ENCODE measurements at places on chromosomes 1 and 21. TPM values are rescaled to one million over a fixed set of nuclear protein-coding genes. Genes with fewer than 3 reads are reported as not detected.

- no peak for DNase-seq
Observed at GRCh38 chr1:62401034-62401760, 35.7 kb upstream of the USP1 start.

GRCh38 chr1:66275083-66275482, 258.9 kb upstream of the SGIP1 start:
- DNase-seq: no peak

GRCh38 chr21:34875830-34876229, 173.3 kb downstream of the RUNX1 start:
- DNase-seq: no peak

DNA sequence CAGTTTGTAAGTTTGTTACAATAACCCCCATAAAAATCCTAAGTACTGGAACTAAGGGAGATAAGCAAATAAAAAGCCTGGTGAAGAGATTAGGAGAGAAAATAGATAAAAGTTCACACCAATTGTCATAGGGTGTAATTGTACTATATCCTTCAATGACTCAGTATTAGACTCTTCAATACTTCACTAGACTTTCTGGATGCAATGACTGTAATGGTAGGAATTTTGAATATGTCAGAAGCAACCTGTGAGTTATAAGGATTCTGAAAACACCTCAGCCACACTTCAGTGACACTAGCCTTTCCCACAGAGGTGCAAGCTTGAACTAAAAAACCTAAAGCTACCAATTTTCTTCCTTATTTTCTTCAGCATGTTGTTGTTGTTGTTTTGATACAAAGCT, 147.9 kb downstream of the PTGER3 start:
- no peak for DNase-seq

DNA sequence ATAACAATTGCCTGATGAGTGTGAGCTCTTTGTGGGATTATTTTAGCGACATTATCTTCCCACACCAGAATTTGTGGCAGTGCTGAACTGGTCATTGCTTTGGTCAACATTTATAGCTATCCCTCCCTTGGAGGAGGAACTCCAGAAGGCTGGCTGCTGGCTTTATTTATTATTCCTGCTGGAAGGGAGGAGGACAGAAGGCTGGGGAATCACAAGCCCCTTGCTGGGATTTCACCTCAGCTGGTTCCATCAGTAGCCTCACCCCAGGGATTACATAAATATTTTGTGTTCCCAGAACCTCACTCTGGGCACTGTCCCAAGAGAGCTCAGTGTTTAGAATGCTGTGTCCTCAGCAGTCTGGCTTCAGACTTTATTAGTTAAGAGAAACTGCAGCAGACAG, 102.8 kb upstream of the C1orf21 start:
- no peak for DNase-seq

DNA sequence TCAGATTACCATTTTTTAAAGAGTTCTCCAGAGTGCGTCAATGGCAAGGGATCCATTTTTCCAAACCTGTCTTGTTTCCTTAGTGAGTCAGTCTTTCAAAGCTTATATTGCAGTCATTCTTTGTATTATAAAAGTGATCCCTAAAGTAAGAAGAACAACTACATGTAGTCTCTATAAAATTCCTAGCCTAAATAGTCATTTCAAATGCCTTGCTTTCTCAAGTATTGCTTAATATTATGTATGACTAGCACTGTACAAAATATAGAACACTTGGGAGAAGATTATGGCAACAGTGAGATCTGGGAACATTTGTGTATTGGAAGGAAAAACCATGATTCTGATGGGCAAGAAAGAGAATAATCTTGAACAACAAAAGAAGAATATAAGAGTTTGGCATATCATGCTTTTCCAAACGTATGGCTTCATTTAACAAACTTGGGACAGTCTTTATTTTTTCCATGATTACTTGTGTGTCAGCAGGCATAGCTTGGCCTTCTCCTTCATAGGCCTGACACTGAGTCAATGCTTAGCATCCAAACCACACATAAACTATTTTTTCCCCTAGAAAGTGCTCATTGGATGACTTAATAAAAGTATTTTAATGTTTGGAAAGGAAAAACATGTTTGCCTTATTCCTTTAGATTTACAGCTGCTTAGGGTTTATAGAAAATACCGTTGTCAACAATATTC, 547.4 kb downstream of the LTN1 start:
- DNase-seq: peak; percentile 91

DNA sequence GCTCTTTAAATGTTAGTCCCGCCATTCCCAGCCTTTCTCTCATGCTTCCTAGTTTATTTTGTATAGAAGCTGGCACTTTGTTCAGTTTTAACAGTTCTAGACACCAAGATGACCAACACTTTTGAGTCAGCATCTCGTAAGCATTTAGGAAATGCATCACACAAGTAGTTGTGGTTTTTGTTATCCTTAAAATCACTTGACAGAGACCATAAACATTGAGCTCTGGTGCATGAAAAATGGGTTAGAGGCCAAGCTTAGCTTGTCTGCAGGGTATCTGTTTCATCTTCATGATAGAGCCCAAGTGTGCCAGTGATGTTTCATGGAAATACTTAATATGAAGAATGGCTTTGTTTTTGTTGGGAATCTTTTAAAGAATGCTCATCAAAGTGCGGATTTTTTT, 159.7 kb downstream of the DISP1 start:
- peak; percentile 91 for DNase-seq

DNA sequence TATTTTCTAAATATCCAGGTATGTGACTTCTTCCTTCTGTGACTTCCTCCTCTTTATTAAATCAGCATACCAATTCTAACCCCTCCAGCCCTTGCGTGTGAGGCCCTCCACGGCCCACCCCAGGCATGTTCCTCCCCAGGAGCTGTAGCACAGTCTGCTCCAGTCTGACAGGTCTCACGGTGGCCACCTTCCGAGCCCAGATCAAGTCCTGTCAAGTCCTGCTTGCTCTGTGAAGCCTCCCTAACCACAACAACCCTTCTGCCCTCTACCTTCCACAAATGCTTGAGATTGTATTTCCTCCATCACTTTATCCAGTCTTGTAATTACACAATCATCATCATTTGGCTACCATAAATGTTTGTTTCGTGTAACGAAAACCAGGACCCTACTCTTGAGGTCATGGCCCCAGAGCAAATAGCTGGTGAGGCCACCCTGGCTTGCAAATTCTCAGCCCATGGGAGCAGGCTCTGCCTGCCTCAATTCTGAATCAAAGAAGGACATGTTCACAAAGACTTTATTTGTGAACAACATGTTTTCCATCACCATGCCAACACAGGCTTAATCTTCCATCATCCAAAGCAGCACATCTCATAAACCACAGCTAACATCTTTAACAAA, 33.0 kb upstream of the S100A7 start:
- no peak for DNase-seq

- DNase-seq: no peak
Observed at GRCh38 chr1:80535466-80535865, 1265.3 kb upstream of the ADGRL2 start.

GRCh38 chr1:55150880-55151588, 64.1 kb downstream of the USP24 start:
- DNase-seq: no peak

DNA sequence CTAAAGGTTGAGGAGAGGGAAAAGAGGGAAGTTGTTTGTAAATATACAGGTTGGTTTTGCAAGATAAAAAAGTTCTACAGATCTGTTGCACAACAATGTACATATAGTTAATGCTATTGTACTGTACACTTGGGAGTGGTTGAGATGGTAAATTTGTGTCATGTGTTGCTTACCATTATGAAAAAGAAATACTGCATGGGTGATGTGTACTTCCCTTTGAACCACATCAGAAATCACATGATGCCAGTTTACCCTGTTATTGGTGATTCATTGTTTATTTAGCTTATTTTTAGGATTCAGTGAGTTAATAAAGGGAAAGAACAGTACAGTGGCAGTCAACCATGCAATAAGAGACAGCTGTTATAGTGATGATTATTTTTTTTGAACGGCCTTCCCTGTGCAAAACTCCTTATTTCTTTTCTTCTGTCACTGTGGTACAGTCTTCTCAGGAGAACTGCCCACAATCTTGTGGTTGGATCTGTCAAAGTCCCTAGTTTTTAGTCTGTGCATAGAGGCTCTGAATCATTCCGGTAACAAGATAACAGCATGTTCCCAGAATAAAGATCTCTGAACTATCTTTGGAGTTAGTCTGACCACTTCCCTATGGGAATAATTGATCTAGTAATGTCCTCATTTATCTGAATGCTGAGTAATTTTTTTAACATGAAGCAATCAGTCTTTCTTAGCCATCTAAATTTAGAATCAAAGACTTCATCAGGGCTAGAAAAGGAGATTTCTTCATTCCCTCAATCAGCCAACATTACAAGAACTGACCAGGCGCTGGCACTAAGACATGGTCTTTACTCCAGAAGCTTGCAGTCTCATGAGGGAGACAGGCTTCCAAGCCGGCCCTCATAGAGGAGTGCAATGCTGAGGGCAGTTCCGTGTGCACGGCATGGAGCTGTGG, 84.2 kb downstream of the SH3GLB1 start:
- DNase-seq: peak; percentile 79

DNA sequence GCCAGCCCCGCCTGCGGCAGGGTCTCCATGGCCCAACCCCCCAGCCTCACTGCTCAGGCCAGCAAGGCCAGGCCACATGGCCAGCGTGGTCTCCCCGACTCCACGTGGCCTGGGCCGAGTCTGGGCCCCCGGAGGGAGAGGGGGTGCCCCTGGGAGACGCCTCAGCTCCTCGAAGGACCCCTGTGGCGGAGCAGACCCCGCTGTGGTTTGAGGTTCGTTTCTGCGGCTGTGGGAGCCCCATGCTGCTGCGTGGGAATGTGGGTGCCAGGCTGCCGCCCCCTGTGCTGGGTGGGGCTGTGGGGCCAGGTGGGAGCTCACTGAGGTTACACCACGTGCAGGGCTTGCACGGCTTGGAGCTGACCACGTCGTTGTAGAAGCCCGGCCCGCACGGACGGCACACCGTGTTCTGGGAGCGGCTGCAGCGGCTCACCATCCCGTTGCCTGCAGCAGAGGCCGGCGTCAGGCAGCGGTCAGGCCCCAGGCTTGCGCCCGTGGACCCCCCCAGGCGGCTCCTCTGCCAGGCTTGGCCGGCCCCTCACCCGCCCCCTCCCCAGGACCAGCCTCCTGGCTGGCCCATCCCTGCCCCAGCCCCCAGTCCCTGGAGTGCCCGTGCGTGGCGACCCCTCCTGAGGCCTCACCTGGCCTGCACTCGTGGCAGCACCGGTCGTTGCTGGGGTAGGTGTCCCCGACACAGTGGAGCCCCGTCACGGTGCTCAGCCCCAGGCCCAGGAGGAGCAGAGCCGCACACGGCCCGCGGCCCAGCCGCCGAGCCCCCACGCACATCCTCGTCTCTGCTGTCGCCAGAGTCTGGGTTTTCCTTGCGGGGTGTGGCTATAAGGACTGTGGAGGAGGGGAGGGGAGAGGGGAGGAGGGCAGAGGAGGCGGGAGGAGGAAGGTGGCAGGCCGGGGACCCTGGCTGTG, at the start of gene TNFRSF4:
TSS of gene TNFRSF4 (minus strand) at position 809 of the 921 bp plus-strand sequence. CDS start at position 783, 26 bp downstream.
- no peak for DNase-seq

DNA sequence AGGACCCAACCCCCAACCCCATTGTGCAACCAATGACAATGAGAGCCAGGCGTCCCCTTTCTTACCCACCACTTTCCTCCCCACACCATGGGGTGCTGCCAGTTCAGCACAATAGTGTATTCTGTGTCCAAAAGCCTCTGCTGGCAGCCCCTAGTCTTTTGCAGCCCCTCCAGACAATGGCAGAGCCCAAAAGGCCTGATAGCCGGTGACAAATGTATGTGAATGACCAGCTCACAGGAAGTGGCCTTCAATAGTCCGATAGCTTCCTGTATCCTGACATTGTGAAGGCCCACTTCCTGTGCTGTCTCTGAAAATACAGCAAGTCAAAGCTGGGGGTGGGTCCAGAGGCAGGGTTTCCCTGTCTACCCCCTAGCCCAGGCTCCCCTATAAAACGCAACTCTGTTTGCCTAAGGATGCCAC, 16.6 kb downstream of the SMIM12 start:
- DNase-seq: no peak

- DNase-seq: peak; percentile 34
Observed at GRCh38 chr1:180229483-180230415, at the start of gene LHX4. LHX4 (plus strand) TSS chr1:180230264; CDS start chr1:180230530, 266 bp downstream.

DNA sequence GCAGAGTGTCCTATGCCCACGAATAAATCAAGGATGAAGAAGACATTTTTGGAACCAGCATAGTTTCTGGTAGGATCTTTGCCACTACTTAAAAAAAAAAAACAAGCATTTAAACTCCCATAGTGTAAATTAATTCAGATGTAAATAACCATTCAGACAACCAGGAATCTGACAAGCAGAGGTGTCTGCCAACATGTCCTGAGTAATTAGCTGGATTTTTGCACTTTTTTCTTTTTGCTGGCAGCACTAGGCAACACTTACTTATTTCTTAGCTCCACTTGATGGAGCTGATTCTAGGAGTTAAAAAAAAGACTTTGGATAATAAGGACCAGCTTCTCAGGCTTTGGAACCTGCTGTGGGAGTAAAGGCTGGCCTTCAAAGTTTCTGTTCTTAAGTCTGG, 27.6 kb upstream of the CNIH3 start:
- DNase-seq: no peak

GRCh38 chr21:44414291-44415072, 40.8 kb upstream of the LRRC3 start:
- no peak for DNase-seq

DNA sequence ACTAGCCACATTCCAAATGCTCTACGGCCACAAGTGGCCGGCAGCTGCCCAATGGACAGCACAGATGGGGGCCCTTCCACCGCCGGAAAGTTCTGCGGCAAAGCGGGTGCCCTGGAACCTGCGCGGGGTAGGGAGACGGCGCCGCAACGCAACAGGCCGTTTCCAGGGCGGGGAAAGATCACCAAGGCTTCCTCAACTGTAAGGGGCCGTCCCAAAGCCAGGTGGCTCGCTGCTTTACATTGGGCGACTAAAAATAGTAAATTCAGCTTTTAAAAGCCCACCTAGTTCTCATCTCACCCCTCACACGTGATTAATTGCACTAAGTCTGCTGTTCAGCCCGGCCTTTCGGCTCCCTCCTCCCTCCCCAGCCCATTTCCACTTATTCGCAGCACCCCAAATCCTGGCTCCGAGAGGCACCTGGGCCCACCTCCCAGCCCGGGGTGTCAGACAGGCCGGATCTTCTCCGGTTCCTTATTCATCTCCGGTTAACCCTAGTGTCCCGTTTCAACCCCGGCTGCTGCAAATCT, 643 bp downstream of the CFAP298 start:
- DNase-seq: peak; percentile 17

- no peak for DNase-seq
Observed at GRCh38 chr1:10288029-10288615, 77.8 kb downstream of the KIF1B start.

GRCh38 chr1:25197235-25197975, 34.9 kb downstream of the SYF2 start:
- DNase-seq: no peak

CYP4A11 gene
- total RNA-seq: not detected

KDM1A gene
- total RNA-seq: 186 TPM

GJA9 gene
- not detected for total RNA-seq

CFAP74 gene
- not detected for total RNA-seq

WNT2B gene
- total RNA-seq: 0.46 TPM

GUCA2B gene
- total RNA-seq: not detected

B3GALT2 gene
- total RNA-seq: not detected

GPR157 gene
- 7.9 TPM for total RNA-seq

CD53 gene
- total RNA-seq: not detected

GPR25 gene
- not detected for total RNA-seq

RAB25 gene
- total RNA-seq: 18.1 TPM

Measured in PC-3 (cell line).